Urothelium cell line (cell line): ENCODE measurements at places on chromosomes 5 and 9.
A peak's percentile ranks its signal among the peaks of the same experiment; 100 is the strongest.

- DNase-seq, result no peak
These were observed 44.8 kb downstream of the ROR2 start for GRCh38 chr9:91905237-91905650.

- peak; percentile 26 for DNase-seq
These were observed 1.4 kb downstream of the ZSWIM6 start for GRCh38 chr5:61333321-61333953.

DNA sequence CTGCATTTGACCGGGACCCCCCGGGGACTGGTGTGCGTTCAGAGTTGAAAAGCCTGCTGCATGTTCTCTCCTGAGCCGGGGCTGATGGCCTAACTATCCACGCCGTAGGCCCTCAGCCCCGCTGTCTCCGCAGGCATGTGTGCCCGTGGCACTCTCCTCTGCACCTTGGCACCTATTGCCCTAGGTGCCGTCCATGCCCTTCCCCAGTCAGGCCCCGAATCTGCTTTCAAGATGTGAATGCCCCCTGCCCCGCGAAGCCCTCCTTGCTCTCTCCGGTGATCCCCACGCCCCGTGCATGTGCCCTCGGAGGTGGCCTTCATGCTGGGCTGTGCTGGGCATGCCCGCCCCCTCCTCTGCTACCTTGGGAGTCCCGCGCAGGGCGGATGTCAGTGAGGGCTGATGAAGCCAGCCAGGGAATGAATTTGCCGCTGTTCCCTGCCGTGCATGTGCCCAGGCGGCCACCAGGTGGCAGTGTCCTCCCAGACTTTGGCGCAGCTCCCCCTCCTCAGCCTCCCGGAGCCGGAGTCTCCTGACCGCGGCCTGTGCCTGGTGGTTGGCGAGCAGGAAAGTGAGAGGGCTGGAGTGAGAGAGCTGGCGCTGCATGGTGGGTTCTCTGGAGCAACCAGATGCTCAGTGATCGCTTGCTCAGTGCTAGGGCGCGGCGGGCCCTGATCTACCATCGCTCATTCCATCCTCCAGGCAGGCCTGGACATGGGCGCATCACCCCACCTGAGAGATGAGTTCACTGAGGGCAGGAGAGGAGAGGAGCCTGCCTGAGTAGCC, 112.9 kb upstream of the LMX1B start:
- peak; percentile 87 for DNase-seq

DNA sequence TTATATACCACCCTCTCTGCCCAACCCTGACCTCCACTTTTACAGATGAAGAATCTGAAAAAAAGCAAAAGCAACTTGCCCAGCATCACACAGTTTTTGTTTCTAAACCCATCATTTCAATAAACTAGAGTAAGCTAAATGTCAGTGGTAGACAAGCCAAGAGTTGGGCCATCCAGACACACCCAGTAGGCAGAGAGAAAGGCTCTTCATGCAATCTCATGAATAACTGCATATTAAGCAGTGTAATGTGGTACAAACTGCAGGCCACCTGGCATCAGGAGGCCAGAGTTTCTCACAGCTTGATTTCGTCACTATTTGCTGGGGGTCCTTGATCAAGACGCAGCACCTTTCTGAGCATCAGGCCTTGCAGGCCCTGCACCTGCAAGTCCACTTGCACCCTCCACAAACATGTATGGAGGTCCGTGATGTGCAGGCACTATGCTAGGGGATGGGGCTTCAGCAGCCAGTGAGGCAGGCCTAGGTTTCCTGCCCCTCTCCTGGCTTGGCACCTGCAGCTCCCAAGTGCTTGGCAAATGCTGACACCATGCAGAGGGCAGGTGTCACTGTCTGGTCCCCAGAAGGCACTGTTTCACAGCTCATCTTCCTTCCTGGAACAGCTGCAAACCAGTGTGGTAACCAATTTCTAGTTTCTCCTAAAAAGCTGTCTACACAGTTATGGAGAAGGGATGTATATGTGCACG, 29.8 kb downstream of the ADAM19 start:
- no peak for DNase-seq

DNA sequence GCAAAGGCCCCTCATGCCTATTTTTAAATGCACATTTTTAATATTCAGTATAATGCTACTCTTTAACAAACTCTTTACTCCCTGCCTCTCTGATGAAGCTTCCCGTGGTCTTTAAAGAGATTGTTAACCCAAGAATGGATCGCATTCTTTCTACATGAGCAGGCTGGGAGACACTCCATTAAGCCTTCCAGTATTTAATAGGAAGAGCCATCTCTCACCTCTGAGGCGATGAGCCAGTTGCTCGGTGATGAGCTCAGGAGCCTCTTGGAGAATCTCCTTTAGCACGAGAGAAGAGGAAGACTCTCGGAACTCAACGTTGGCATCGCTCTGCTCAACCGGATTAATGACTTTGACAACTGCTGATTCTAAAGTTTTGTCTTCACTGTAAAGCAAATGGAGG, 59.6 kb downstream of the PRUNE2 start:
- DNase-seq, result no peak

GRCh38 chr9:91978740-91979414, 28.8 kb upstream of the ROR2 start:
- peak; percentile 78 for DNase-seq

DNA sequence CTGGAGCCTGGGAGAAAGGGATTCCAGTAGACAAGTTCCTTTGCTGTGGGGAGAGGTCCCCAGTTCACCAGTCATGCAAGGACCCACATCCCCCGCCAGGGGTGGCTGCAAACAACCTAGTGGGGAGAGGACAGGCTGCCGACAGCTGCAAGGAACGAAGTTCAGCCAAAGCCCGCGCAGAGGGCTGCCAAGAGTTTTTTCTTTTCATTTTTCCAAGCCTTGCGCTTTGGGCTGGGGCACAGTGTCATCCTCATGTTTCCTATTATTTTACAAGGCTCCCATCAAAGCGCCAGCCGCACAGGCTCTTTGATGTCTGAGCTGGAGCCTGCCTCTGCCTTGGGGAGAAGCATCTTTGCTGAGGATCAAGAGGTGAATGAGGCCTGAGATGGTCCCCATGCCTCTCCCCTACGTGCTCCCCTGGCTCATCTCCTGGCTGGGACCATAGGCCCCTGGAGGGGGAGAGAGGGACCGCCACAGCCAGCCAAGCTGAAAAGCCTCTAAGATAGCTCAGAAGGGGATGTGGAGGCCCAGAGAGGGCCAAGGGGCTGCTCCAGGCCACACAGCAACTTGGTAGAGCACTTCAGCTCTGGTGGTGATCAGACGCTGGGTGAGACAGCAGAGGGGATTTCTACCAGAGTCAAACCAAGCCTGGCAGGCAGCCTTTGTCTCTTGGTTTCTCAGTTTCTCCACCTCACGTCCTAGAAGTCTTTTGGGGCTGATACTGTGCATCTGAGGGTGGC, 50.4 kb upstream of the SYNPO start:
- no peak for DNase-seq

DNA sequence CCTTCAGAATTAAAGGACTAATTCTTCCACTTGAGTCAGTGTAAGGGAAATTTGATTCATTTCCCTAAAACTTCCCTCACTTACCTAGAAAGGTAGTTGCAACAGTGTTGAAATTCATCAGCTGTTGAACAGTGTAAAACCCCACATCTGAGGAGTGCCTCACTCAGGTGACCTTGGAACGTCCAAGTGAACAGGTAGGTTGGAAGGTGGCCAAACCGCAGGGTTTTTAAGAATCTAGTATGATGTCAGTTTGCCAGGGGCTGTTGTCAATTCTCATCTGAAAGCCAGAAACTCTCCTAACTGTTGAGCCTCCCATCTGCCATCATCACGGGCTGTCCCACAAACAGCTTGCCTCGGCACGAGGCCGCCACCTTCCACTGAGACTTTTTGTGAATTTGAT, 105.7 kb downstream of the TMEM174 start:
- DNase-seq, result no peak

- DNase-seq, result peak; percentile 8
These were observed 75.7 kb downstream of the PIP5K1B start for GRCh38 chr9:68780720-68781119.

- DNase-seq, result no peak
These were observed 26.4 kb downstream of the ZFAND5 start for GRCh38 chr9:72338631-72339030.

DNA sequence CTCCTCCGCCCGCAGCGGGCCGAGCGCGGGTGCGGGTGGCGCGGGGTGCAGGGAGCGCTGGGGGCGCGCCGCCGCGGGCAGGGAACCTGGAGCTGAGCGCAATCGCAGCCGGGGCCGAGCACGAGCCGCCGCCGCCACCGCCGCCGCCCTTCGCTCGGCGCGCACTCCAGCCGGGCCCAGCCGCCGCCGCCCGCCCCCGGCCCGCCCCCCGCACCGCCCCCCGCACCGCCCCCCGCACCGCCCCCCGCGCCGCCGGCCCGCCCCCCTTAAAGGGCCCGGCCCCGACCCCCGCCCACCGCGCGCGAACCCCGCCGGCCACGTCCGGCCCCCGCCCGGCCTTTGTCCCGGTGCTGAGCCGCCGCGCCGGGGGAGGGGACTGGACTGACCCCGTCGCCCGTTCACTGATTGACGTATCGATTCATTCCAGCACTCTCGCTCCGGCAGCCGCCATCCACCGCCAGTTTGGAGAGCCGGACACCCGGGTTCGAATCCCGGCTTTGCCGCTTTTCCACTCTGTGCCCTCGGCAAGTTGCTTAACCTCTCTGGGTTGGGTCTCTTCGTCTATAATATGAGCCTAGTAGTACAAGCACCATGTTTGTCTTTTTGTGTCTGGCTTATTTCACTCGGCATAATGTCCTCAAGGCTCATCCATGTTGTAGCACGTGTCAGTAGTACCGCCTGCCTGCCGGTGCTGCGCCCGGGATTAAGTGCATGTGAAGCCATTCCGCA, at the start of gene SH3PXD2B:
TSS of gene SH3PXD2B (minus strand) at position 168 of the 729 bp plus-strand sequence. CDS start 173 bp downstream, outside the sequence.
- DNase-seq, result peak; percentile 80

DNA sequence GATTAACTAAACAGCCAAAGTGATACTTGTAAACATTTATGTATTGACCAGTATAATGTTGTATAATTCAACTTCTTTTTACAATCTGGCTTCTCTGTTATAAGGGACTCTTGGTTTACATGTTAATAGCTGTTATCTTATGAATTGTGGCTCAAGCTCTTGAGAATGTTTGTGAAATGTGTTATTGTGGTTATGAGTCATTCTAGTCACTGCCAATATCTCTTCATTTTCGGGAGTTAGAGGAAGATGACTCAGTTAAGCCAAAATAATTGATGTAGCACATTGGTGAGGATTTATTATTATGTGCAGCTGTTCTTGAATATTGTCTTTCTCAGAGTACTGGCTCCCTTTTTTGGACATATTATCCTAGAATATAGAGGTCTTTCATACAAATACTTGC, 655.2 kb upstream of the RIOK2 start:
- DNase-seq, result peak; percentile 49

DNA sequence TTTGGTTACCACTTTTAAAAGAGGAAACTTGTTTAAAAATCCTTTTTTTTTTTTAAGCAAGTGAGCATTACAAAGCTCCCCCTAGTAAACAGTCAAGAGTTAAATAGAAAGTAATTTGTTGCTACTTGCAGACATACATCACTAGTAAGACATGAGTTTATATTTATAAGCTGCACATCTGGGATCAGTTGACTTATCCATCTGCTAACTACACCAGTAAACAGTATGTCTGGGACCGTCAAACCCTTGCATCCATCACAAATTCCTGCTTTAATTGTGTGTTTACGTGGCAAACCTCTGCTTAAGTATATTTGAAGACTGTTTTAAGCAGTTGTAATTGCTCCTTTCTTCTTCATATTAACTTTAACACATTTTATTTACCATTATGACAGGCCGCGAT, 146.8 kb downstream of the EBF1 start:
- no peak for DNase-seq

- no peak for DNase-seq
These were observed 35.6 kb downstream of the ATPSCKMT start for GRCh38 chr5:10214041-10214440.
